Fibroblast of villous mesenchyme (primary cell): ENCODE measurements at places on chromosomes 1 and 21. TPM values are rescaled to one million over a fixed set of nuclear protein-coding genes. Genes with fewer than 3 reads are reported as not detected.

- DNase-seq: no peak
Observed at GRCh38 chr1:168091063-168091462, 45.7 kb downstream of the GPR161 start.

Gene AIM2
- total RNA-seq: 0.32 TPM in 1 of 2 replicates, not detected in the other

GRCh38 chr21:42646076-42646825 lies 7.2 kb upstream of the PDE9A start:
- no peak for DNase-seq

- peak; percentile 16 for DNase-seq
Observed at GRCh38 chr1:43890815-43891214, 42.8 kb upstream of the ARTN start.

DNA sequence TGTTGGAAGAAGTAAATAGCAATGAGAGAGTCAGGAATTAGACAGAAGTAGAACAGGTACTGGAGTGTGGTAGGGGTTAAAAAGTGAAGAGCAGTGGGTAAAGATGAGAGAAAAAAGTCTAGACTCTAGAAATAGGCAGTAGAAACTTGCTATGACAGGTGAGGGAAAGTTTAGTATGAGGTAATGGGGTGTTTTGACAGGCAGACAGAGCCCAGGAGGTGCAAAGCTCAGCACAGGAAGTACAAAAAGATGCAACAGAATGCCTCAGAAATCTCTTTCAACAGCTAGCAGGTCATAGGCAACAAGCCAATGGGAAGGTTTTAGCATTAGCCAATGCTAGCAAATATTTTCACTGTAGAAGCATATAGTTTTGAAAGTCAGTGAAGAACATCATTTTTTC lies 319.1 kb upstream of the SGIP1 start:
- DNase-seq: peak; percentile 53

GRCh38 chr1:109623601-109624161 lies 4.0 kb downstream of the AMPD2 start:
- DNase-seq: peak; percentile 45

- DNase-seq: peak; percentile 90
Observed at GRCh38 chr1:109546311-109547109, 1.9 kb upstream of the GNAI3 start.

- DNase-seq: no peak
Observed at GRCh38 chr21:41037212-41037611, 130.7 kb upstream of the BACE2 start.

DNA sequence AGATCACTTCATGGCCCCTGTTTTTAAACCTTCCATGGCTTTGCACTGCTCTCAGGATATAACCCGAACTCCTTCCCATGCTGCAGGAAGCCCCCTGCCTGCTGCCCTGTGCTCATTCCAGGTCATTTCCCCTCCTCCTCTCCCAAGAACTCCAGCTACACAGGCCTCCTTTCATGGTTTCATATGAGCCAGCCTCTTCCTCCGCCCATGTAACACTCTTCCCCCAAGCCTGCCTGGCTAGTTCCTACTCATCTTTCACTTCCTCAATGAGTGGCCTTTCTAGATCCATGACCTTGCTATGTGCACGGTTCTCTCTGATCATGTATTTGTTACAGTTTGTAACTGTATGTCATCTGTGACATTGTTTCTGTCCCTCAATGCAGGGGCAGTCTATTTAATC lies 3.1 kb upstream of the NCF2 start:
- DNase-seq: no peak

DNA sequence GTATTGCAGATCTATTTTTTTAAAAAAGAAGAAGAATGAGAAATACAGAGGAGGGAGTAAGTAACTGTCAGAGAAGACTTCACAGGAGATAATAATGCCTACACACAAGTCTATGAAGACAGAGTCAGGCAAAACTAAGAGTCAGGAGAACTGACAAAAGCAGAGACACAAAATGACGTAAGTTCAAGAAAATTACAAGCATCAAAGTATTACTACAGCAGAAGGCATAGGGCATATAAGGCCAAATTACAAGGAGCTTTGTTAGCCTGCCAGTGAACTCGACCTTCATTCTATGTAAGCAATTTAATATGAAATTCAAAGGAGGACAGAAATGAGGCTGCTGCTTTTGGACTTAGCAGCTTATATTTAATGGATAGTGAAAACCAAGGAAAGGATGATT lies 23.7 kb downstream of the FAF1 start:
- peak; percentile 13 for DNase-seq

DNA sequence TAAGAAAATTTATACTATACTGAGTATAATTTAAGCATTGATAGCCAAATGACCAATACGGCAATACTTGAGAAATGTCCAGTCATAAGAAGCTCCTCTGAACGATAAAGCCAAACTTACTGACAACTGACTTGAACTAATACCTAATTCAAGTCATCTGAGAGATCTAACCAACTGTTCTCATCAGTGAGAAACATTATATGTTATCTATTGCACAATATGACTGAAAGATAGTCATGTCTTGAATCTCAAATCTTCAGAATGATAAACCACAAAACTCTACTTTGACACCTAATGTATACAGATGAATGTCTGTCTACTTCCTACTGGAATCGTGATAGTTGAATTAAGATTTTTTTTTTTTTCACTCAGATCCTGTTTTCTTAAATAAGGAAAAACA lies 39.0 kb downstream of the APP start:
- no peak for DNase-seq

DNA sequence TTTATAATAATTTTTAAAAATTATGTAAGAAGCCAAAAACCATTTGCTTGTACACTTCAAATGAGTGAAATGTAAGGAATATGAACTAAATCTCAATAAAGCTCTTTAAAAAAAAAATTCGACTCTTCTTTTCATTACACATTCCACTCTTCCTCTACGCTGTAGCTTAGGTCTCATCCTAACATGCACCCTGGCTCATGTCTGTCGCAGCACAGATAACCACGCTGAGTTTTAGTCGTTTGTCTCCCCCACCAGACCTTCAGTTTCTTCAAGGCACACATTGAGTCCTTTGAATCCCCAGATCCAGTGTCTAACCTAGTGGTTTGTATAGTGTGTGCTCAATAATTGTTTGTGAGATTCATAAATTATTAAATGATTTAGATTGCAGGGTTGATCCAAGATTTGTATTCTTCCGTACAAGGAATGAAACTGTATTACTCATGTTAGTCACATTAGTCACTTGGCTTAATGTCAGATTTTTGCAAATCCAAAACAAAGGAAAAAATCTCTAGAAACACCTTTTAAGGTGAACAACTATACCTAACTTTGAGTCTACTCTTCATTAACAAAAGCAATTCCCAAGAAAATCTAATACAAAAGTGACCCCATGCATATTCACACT lies 57.3 kb downstream of the SLC25A24 start:
- no peak for DNase-seq
